ENCODE measurements at places on chromosomes 3 and 15.

DNA sequence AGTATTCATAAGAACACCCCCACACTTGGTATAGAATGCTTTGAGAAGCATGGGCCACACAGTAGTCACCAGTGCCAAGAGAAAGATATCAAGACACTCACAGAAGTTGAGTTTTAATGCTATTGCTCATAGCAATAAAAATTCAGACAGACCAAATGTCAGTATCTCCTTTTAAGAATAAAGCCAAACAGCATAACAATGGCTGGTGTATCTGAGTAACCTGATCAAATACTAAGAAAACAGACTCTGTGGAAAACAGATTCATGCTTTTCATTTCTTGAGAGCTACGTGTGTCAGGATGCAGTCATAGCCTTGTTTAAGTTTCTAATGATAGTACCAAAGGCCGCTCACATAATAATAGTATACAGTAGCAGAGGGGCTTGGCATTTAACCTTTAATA is 778.5 kb downstream of the MECOM start:
- no peak for DNase-seq

GRCh38 chr3:20154928-20155327 is 31.1 kb downstream of the SGO1 start:
- no peak for DNase-seq

- no peak for DNase-seq
Observed at GRCh38 chr3:173553635-173554280, 156.2 kb downstream of the NLGN1 start.

DNA sequence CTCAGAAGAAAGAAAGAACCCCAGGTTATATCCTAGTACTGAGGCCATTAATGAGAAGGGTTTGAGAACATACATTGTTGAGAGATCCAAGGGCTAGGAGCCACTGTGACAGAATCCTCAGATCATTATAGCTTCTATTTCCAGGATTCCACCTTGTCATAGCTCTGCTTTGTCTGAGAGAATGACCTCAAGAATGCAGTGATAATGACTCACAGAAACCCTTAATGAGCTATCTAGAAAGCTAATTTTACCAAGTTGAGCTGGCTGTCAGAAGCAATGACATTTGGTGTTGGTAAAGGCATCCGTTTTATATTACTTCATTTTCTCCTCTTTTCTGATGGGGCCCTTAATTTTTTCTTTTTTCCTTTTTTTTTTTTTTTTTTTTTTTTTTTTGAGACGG is 10.9 kb downstream of the TRIP4 start:
- DNase-seq: no peak

GRCh38 chr3:81753416-81754027 is 7.9 kb downstream of the GBE1 start:
- DNase-seq: no peak

- DNase-seq: no peak
Observed at GRCh38 chr3:129289201-129289921, 10.7 kb downstream of the HMCES start.
